ENCODE measurements at places on chromosomes 3 and 15.

GRCh38 chr3:161081633-161082032 is 23.5 kb downstream of the B3GALNT1 start:
- DNase-seq, result no peak

DNA sequence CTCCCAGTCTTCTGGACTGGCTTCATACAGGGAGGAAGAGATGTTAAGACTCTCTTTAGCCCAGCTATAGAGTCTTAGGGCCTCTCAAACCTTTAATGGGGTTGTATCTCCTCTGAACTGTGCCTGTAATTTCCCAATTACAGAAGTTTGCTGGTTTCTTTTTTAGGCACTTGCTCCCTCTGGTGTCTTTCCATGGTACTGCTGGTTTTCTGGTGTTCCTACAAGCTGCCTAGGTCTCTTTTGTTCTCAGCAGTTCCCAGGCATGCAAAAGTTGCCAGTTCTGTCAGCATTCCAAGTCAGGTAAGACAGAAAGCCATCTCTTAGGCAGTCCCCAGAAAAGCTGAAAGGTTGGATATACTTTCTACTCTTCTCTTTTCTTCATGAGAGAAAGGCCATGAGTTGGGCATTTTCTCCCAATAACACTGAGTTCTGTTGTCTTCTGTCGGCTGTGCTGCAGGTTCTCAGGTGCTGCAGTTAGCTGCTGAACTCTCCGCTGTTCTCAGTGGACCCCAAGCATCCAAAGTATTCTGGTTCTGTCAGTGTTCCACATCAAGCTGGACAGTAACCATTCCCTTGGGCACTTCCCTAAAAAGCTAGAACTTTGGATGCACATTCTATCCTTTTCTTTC is 54.4 kb upstream of the EHHADH start:
- DNase-seq, result no peak

DNA sequence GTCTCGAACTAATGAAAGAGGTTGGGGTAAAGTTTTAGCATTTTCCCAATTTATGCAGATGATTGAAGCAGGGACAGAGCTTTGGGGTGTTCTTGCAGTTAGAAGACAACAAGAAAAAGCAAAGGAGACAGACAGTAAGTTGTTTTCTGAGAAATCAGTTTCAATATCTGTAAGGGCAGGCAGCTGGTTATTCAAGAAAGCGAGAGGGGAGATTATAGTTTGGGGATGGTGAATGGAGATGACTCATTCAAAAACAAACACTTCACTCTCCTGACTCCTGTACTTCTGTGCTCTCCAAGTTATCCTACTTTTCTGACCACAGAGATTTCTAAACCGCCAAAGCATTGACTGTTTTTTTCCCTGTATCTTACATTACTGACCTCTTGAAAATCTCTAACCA is 352.0 kb downstream of the GAP43 start:
- no peak for DNase-seq

GRCh38 chr3:4852780-4853748 is 126.2 kb upstream of the BHLHE40 start:
- no peak for DNase-seq

GRCh38 chr3:89002191-89002590 is 105.2 kb upstream of the EPHA3 start:
- DNase-seq, result no peak

- no peak for DNase-seq
Observed at GRCh38 chr3:186487819-186488218, 56.4 kb downstream of the CRYGS start.

DNA sequence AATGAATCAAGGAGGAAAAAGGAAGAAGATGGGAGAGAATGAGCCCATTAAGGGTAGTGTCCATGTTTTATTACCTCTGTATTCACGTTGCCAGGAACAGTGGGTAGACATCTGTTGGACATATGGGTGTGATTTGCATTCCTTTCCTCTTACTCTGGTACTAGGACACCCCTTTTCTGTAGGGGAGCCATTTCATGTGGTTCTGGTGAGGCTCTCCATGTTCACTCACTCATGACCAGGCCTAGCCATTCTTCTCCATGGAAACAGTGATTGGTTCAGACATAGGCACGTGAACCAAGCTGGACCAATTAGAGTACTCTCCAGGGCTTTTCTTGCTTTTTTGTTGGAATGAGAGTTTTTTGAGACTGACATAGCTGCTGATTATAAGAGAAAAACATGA is 39.6 kb upstream of the PDCD6IP start:
- DNase-seq, result no peak

- no peak for DNase-seq
Observed at GRCh38 chr15:81333363-81333762, 9.4 kb upstream of the STARD5 start.

DNA sequence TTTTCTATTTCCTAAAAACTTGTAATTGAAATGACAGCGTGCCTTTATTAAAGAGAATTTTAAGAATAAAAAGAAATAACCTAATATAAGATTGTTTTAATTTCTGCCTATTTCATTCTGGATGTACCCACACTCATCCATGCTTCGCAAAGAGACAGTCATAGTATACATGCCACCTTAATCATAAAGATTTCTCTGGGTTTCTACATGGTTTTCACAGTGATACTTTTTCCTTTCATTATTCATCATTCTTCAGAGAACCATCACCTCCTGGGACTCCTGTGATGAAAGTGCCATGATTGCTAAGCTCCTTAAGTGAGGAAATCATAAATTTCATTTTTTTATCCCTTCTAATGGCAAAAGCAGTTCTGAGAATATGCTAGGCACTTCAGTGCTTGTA is 4.3 kb upstream of the CCR8 start:
- no peak for DNase-seq

DNA sequence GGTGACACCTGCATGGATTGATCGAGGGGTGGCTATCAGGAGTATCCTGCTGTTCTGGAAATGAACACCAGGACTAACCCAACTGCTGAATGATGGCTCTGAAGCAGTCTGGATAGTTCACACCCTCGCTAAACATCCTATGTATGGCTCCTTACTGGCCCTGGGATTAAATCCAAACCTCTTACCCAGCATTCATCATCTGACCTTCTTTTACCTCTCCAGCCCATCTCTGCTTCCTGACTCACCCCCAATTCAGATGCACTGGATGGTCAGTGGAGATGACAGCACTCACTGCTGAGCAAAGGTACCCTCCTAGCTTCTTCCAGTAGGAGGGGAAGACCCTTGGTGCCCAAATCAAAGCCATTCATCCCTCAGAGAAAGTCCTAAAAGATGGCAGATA is 235.2 kb upstream of the TRIM42 start:
- DNase-seq, result no peak

DNA sequence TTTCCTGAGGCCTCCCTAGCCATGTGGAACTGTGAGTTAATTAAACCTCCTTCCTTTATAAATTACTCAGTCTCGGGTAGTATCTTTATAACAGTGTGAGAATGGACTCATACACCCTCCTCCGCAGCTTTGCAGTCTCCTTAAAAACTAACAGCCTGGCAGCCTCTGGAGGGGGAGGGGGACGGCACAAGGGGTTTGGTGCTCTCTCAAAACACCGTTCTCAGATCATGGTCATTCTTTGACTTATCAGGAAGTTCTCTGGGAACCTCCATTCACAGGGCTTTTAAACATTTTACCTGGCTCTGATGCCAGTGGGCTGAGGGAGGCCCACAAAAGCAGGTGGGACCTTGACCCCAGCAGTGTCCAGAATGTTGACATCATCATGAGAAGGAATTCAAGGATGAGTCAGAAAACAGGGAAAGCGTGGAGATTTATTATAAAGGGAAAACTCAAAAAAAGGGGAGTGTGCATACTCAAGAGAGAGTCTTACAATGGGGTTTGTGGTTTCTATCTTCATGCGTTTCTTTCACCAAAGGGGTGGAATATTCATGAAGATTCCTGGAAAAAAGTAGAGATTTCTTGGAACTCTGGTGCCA is 43.9 kb downstream of the ONECUT1 start:
- DNase-seq, result no peak

GRCh38 chr3:30548600-30548999 is 57.8 kb upstream of the TGFBR2 start:
- DNase-seq, result no peak

DNA sequence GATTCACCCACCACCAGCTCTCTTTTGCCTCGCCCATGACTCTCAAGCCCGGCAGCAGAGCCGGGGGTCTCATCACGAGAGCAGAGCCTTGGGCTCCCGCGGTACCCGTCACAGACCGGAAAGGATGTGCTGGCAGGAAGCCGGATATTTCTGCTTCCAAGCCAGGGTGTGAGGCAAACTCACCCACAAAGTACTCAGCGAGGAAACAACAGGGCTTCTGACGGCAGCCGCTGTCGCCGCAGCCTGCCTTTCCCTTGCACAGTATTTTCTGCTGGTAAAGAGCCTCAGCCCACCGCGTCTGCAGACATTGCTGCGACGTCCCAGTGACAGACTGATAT is 119.9 kb downstream of the NSMCE3 start:
- no peak for DNase-seq

- DNase-seq, result no peak
Observed at GRCh38 chr3:115403786-115404185, 219.5 kb upstream of the GAP43 start.

- no peak for DNase-seq
Observed at GRCh38 chr15:73885954-73886700, 12.8 kb downstream of the TBC1D21 start.

DNA sequence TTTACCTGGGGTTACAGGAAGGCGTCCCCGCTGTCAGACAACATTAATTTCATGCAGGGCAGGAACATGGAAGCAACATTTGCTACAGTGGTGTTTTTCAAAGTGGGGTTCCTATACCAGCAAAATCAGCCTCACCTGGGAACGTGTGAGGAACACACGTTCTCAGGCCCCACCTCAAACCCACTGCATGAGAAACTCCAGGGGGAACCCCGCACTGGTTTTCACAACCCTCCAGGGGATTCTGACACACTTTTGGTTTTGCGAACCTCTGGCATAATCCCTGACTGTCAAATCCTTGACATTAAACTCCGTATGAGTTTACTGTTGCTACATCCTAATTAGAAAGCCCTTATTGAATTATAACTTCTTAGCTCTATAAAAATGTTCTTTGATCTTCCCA is 127.7 kb downstream of the LRRK1 start:
- DNase-seq, result no peak

DNA sequence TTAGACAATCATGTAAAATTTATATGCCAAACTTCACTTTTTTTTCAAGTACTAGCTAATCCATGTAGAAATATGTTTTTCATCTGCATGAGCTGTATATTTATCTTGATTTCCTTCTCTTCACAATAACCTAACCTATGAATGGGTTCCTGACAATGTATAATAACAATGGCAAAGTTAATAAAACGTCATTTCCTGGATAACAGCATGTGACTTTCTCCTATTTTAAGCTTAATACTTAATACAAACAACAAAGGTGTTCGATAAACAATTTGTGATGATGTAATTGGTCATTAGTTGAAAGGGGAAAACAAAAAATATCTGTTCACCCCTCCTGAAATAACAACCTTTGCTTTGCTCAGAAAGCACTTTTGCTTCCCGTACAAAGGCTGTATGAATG is 20.4 kb downstream of the CD200 start:
- DNase-seq, result no peak

DNA sequence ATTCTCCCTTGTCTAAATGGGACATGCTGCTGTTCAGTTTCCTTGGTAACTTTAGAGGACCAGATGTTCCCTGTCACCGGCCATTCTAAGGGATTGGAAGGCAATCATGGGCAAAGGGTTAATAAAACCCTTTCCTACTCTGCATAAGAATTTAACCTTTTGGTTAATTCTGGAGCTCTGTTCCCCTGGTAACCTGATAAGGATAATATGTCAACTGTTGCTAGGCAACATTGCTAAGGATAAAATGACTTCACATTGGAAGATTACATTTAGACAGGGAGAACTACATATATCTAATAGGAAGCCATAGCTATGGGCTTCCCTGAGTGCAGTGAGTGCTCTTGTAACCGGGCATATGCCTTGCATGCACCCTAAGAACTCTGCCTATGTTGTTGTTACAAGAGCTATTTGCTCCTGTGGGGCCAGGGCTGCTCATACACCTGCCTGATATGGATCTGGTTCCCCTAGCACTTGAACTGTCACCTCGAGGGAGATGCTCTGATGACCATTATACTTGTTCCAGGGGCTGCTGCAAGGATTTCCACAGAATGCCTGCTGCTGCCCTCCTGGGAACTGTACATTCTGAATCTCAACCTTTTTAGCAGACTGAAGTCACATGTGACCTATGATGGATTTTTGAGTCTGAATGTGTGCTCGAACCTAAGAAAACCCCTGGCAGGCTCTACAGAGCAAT is 326.3 kb upstream of the PDZRN3 start:
- DNase-seq, result no peak

GRCh38 chr15:60649845-60650548 is 171.1 kb upstream of the ICE2 start:
- DNase-seq, result no peak

- no peak for DNase-seq
Observed at GRCh38 chr3:22392859-22393258, 641.8 kb upstream of the ZNF385D start.

- DNase-seq, result no peak
Observed at GRCh38 chr15:82130248-82130647, 84.4 kb upstream of the MEX3B start.

DNA sequence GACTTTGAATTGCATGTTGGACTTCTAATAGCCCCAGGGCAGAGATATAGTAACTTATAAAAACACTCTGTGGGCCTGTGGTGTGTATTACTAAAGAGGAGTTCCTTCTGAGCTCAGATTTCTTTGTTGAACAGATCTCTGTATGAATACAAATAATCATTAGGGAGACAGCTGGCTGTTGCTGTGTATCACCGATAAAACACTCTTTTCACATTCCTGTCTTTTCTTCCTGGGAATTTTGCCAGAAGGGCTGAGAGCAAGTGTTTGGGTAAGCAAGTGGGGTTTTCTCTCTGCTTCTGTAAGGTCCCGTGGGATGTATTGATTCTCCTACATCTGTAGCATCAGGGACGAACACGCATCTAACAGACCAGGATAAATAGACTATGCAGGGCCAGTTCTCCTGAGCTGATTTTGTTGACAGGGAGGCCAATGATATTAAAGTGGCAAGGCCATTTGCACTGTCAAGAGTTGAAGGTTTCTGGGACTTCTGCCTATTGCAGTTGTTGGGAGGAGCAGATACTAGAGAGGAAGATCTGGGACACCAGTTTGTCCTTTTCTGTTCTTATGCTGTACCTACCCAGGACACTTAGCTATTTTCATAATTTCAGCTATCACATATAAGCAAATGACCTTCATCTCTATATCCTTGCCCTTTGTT is 225.9 kb upstream of the CD96 start:
- peak; percentile 17 for DNase-seq

GRCh38 chr3:132972333-132972732 is 65.9 kb upstream of the TMEM108 start:
- DNase-seq, result no peak

DNA sequence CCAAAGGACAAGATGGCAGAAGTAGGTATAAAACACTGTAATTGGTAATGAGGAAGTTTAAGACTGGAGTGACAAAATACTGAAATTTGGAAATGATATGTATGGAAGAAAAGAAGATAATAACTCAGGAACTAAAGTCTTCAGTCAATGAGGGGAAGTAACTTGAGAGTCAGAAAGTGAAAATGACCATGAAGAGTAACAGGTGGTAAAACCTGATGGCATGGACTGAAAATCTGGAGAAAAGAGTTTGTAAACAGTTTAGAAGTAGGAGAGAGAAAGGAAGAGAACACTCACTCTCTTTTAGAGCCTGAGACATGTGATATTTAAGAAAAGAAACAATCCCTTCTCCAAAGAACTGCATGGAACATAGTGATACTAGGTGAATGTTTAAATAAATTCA is 387.9 kb downstream of the PYDC2 start:
- no peak for DNase-seq

All from NCI-H748 treated with DMSO at 0.1 percent for 48 hours (cell line).